ENCODE measurements at places on chromosomes 5 and 9.

DNA sequence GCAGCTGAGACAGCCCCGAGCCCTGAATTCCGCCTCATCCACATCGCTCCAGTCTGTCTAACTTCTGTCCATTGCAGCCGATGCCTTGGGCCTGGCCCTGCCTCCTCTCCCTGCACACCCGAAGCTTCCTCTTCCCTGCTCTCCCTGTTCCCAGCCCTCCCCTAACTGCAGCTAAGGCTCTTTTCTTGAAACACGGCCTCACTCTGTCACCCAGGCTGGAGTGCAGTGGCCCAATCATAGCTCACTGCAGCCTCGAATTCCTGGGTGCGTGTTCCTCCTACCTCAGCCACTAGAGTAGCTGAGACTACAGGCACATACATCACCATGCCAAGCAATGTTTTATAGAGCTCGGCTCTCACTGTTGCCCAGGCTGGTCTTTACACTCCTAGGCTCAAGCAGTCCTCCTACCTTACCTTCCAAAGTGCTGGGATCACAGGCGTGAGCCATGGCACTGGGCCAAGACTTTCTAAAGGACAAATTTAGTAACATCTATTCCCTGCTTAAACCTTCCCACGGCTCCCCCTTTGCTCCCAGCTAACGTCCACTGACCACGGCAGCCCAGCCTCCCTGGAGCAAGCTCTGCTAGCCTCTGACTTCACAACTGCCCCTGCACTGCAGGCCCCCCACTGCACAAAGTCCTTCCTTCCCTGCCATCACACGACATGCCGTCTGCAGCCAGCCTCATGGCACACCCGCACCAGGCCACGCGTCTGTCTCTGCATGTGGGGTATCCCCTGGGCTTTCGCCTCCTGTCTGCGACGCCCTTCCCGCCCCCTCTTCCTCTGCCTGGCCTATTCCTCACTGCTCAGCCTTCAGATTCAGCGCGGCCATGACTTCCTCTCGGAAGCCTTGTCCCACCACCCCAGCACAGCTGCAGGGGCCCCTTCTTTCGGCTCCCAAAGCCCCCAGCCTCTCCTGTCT lies 28.6 kb downstream of the LAMC3 start:
- DNase-seq, result no peak

DNA sequence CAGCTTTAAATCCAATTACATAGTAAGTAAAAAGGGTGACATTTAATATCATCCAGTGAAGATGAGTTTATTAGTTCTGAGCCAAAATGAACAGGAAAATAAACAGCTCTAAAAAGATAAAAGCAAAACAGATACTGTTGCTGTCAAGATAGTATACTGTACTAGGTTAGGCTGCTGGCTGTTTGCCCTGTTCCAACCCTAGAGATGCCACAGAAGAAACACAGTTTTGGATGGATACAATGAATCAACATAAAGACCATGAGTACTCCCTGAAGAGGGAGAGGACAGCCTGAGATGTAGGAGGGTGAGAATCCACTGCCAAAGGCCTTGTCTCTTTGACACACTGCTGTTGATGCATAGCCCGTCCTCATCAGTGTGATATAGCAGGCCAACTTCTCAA lies 1302.7 kb downstream of the EFNA5 start:
- DNase-seq, result no peak

DNA sequence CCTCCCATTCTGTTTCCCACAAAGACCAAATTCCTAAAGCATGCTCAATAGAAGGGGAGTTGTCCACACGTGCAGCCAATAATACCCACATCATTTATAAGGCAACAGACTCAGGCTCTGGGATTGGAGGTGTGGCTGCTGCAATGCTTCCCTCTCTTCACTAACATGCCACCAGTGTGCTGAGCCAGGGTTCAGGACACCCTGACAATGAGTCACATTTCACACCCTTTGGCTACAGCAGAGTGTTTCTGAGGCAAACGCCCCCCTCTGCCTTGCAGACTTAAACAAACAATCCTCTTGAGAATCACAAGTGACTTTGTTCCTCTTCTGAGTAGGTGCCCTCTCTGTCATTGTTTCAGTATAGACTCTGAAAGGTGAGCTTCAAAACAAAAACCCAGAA lies 189.3 kb upstream of the TLE4 start:
- peak; percentile 36 for DNase-seq

GRCh38 chr5:157651623-157652376 lies 438 bp downstream of the SOX30 start:
- peak; percentile 64 for DNase-seq

- no peak for DNase-seq
Measured at GRCh38 chr9:99787556-99787955, 34.1 kb upstream of the NR4A3 start.

DNA sequence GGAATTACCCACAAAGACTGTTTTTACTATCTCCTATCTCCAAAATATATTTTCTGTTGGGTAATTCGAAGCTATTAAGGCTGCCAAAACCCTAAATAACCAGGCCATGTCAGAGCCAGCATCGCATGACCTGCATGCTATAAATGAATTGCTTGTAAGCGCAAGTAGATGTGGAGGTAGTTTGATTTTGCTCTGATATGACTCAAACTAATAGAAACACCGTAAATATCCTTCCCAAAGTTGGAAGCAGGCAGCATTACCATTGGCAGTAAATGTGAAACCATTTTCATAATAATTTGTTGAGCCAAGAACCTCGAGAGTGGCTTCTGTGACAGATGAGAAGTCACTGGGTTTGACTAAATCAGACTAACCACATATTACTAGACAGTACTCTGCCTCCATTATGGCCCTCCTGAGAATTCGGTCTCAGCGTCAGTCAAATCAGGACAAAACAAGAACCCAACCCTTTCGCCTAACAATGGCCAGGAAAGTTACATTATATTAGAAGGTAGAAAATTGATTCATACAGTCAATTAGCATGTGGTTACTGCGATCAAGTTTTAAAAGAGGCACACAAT lies 289.8 kb downstream of the SPOCK1 start:
- no peak for DNase-seq

DNA sequence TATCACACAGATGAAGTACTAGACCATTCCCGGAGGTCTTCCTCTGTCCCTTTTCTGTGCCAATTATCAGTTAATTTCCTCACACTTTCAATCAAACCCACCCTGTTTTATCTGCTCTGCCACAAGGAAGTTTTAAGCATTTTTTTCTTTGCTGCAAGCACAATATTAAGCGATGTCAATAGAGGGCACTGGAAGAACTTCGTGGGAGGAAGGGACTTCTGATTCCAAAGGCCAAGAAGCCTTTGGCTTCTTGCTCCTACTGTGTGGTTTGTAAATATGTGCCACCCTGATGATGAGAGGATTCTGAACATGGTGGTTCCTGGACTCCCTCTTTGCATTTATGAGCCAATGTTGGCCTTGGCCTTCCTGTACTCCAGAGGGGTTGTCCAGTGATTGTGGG lies 1712.5 kb upstream of the C9orf72 start:
- peak; percentile 31 for DNase-seq

GRCh38 chr5:134958755-134959154 lies 9.0 kb upstream of the CATSPER3 start:
- DNase-seq, result peak; percentile 14

GRCh38 chr5:160926428-160926827 lies 74.4 kb upstream of the ATP10B start:
- peak; percentile 5 for DNase-seq

DNA sequence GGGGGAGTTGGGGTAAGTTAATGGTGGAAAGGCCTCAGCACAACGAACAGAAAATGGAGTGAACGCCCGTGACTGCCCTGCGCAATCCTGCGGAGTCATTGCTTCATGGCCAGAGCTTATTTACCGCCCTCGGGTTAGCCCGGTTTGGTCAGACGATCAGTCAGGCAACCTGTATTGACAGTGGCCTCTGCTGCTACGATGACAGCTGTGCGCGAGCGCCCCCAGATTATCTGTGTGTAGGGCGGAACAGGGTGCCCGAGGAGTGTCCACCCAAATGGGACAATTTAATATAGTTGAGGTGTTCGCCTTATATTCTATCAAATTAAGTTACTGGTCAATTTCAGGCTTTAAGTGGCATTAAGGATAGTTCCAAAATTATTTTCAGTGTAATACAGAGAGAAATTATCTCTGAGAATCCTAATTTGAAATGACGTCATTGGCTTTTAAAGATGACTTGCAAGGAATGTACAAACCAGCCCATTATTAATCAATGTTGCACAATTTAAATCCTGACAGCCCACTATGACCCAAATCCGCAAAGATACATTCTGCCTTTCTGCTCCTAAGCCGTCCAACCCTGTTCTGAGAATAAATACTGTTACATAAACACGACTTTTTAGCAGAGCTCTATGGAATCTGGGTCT lies 879 bp upstream of the UBQLN1 start:
- peak; percentile 24 for DNase-seq

- peak; percentile 96 for DNase-seq
Measured at GRCh38 chr5:78594610-78595457, 53.7 kb downstream of the LHFPL2 start.

- no peak for DNase-seq
Measured at GRCh38 chr5:128494516-128494915, 43.5 kb downstream of the FBN2 start.

DNA sequence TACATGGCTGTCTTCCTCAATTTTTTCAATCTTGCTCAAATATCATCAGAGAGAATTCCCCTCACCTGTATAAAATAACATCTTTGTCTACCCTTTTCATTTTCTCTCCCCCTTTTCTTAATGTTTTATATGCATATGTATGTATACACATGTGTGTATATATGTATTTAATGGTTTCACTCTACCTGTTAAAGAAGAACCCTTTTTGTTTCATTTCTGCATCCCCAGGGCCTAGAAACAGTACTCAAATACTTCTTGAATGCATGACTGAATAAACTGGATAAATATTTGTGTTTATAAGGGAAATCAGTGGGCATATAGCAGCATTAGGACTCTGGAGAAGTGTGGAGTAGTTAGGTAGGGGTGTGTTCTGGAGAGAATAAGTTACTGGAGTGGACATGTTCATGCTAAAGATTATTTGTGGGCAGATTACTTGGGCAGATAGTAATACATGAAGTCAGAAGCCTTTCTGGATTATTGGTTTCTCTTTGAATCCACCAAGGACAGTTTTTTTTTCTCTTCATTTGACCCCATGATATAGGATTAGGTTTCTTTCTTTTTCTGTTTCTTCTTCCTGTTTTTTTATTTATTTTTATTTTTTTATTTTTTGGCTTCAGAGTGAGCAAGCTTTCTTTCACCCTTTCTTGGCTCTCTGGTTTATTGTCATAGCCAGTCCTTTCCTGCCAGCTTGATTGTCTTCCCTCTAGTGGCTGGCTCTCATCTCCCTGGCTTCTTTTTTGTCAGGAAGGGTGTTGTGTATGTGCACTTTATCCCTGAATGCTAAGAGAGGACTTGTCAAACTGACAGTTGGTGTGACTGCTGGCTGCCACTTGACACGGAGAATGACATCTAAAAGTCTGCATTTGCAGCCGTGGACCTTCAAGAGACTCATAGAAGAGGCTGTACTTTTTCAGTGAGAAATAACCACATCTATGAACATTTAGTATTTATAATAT lies 89.3 kb downstream of the ZCCHC7 start:
- no peak for DNase-seq

DNA sequence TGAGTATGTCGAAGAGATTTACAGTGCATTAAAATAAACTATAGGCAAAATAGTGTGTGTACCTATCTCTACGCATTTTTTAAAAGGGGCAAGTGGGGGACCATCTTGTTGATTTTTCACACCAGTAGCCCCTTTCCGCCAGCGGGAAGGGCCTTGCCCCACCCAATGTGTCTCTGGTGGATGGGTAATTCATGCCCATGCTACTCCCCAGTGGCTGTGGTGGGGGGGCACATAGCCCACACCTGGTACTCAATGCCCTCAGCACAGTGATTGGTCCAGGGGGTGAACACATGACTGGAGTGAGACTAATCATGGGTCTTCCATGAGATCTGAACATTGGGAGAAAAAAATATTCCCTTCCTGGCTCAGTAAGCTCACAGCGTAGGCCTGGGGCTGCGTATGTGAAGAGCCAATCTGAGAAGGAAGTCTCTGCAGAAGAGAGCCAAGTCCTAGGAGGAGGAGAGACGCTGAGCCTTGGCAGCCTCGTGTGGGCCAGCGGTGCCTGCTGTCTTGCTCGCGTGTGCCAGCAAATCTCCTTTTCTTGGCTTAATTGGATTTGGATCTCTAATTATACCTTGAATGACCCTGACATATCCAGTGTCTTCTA lies 103.4 kb downstream of the ADAMTS2 start:
- no peak for DNase-seq

DNA sequence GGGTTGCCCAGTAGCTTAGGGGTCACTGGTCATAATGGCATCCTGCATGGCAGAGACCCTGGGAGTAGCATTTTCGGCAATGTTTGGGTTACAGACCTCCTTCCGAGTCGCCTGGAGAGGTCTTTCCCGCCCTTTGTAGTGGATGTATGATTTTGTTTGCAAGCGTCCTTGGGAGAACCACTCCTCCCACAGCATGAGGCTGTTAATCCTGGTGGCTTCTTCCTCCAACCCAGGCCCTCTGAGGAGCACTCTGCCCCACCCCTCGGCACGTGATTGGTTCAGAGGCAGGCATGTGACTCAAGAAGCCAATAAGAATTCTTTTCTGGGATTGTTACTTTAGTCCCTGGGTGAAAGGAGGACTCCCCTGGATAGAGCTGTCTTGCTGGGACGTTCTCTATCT lies 30.2 kb upstream of the GRHPR start:
- DNase-seq, result no peak

GRCh38 chr9:120668399-120668798 lies 45.9 kb downstream of the MEGF9 start:
- no peak for DNase-seq

- DNase-seq, result peak; percentile 91
Measured at GRCh38 chr9:106916466-106917235, 53.7 kb downstream of the ZNF462 start.

DNA sequence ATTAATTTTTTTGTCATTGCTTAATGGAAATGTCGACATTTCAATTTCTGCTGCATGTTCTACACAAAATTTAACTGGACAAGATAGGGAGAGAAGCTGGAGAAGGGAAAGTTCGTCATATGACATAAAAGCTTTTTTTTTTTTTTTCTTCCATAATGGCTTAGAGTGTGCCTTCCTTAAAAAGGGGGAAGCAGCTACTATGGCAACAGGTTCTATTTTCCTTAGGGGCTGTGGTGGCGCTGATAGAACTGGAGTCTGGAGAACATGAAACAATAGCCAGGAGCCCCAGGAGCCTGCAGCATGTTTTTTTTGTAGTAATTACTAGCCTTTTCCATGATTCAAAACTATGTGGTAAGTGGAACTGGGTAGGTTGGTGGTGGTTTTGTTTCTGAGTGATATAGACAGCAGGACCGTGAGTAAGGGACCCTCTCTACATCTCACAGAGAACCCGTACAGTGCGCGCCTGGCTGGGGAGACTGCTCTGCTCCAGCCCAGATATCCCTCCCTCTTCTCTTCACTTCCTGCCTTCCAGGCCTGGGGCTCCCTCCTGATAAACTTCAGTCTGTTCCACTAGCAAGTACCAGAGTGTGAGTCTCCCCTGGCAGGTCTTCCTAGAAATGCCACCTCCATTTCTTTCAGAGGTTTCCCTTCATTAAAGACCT lies 301.6 kb downstream of the NR3C1 start:
- no peak for DNase-seq

- no peak for DNase-seq
Measured at GRCh38 chr9:7988644-7989280, 189.2 kb upstream of the DMAC1 start.

DNA sequence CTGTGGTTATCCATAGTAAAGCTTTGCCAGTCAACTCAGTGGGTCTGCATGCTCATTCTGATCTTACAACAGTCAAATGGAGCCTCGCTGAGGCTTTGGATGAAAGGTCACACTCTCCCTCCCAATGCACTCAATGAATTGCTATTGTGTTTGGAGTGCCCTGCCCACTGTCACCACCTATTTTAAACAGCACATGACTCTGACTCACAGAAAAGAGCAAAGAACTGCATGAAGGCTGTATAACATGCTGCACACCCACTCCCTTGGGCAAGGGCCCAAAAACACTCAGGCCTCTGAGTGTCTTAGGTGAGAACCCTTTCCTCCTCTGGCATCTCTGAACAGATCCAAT lies 118.7 kb upstream of the CCDC112 start:
- DNase-seq, result peak; percentile 58

Data from fibroblast of upper back skin (primary cell).